ENCODE measurements at places on chromosomes 1 and 21.
A peak's percentile ranks its signal among the peaks of the same experiment; 100 is the strongest.

- peak; percentile 74 for DNase-seq
These were observed 13.0 kb upstream of the GUCA2A start for GRCh38 chr1:42177541-42177981.

- no peak for DNase-seq
These were observed 34.6 kb upstream of the AKT3 start for GRCh38 chr1:243884603-243885002.

DNA sequence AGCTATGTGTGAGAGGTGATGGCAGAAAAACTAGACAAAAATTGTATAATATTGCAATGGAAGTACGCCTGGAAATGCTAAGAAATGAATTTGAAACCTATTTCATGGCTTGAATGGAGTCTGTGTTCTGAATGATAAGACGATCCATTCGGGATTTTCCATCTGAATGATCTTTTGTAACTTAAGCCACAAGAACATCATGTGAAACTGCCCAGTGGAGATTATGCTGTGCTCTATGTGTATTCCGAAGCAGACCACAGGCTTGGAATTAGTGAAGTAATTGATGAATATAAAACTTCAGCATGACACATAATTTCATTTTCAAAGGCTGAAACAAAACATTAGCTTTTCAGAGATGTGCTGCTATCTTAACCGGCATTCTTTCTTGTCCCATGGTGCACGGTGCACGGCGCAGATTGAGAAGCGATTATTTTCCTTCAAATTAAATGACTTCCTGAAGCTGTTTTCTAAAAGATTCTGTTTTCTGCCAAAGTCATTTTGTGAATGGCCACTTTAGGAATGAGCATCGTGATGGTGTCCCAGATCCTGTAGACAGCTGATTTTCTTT is 652.9 kb downstream of the PLA2G4A start:
- no peak for DNase-seq

DNA sequence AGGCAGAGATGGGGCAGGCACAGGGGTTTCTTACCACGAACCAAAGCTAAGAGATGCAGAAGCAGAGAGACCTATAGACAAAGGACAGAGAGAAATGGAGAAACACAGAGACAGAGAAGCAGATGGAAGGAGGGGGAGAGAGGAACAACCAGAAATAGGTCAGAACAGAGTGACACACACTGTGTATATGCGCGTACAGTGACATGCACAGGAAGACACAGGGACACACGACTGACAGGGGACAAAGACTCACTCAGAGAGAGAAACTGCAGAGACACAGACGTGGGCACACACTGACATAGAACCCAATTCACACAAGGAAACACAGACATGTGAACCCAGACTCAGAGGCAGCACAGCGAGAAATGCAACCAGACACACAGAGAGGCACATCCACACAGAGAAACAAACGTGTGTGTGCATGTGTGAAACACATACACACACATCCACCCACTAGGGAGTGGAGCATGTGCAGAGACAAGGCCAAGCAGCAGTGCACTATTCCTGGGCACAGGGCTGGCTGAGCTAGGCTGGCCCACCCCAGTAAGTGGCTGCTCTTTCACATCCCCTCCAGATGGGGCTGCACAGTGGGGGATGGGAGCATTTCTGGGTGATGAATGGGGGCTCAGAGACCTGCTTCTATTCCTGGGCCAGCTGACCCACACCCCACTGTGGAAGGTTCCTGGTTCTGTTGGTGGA is 123.4 kb upstream of the CSF3R start:
- DNase-seq, result no peak

GRCh38 chr1:192635939-192636338 is at the start of gene RGS13:
Gene RGS13, plus strand, starts transcription at chr1:192636147. Its CDS starts 8,188 bp downstream, at chr1:192644335.
- no peak for DNase-seq

DNA sequence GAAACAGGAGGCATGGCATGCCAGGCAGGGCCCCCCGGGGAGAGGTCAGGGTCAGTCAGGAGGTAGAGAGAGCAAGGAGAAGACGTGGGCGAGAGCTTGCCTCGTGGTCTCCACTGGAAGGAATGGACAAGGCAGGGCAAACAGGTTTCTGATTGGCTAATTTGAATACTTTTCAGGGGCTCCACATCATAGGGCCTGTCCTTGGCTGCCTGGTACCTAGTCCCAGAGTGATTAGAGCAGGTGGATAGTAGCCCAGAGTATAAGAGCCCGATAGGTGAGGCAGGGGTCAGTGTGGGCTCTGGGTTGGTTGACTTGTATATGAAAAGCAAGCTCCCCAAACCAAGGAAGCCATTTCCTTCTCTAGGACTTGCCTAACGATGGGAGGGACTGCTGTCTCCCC is 178.6 kb downstream of the ZP4 start:
- no peak for DNase-seq

DNA sequence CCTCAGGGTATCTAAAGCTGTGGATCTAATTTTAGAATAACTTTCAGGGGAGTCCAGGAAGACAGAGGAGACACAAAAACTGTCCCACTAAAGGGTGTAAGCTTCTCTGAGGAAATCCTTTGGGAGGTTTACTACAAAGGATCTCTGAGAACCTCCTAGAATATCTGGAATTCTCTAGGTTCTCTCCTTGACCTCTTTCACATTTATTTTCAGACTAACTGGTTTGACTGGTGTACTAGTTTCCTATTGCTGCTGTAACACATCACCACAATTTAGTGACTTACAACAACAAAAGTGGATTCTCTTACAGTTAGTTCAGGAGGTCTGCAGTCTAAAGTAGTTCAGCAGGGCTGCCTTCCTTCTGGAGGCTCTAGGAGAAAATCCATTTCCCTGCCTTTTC is 175.3 kb upstream of the KIAA0040 start:
- DNase-seq, result no peak

All from C1 segment of cervical spinal cord (tissue), 14 donors.